ENCODE measurements at places on chromosomes 4 and X.
A peak's percentile ranks its signal among the peaks of the same experiment; 100 is the strongest.

- DNase-seq = no peak
Observed at GRCh38 chrX:154968353-154968752, 54.2 kb downstream of the F8 start.

DNA sequence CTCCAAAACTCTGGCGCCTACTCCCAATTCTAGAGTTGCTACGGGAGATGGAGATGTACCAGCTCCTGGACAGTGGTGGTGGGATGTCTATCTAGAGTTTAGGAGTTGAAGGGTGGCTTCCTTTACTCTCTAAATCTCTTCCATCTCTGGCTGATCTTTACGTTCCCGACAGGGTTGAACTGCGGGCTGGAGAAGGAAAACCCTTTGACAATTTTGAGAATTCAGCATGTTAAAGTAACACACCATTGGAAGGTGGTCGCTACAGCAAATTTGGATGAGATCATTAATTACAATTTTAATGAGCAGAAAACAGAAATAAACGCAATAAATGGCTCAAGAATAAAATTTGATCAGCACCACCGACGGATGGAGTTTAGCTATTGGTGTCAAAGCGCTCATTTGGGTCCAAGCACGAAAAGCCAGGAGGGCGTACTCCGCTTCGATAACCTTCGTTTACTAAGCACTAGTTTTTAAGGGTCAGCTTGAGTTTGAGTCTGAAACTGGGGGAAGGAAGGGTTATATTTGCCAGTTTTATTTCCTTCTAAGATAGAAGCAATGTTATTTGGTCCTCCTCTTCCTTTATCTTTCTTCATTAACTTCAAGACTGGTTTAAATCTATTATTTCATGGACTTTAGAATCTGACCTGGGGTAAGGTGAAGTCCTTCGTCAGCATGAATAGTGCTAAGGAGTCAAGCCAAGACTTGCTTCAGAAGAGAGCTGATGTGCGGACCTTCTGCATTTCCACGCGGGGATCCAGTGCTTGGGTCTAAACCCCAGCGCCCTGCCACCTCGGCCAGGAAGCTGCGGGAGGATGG, 1.5 kb upstream of the NKX6-1 start:
- DNase-seq = peak; percentile 53

DNA sequence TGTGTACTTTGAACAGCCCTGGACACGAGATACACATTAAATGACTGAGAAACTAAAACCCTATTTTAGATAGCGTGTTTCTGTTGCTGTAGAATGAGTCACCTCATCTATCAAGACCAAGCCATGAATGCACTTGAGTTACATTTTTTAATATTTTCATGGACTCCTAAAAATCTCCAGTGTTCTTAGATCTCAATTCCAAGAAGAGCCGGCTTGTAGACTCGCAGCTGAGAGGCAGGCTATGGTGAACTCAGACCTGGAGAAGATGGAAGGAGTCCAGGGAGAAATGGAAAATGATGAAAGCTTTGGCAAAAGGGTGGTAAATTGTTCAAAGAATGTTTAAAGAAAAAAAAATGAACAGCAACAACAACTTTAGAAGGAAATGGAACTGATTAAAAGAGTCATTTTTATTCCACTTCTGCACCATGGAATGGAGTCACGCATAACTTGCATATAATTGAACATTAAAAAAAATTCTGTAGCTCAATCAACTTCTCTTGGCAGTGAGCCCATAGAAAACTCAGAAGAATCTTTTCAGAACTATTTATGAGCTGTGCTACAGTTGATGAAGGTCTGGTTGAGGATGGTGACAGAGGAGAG, 129.8 kb downstream of the MXRA5 start:
- DNase-seq = no peak

DNA sequence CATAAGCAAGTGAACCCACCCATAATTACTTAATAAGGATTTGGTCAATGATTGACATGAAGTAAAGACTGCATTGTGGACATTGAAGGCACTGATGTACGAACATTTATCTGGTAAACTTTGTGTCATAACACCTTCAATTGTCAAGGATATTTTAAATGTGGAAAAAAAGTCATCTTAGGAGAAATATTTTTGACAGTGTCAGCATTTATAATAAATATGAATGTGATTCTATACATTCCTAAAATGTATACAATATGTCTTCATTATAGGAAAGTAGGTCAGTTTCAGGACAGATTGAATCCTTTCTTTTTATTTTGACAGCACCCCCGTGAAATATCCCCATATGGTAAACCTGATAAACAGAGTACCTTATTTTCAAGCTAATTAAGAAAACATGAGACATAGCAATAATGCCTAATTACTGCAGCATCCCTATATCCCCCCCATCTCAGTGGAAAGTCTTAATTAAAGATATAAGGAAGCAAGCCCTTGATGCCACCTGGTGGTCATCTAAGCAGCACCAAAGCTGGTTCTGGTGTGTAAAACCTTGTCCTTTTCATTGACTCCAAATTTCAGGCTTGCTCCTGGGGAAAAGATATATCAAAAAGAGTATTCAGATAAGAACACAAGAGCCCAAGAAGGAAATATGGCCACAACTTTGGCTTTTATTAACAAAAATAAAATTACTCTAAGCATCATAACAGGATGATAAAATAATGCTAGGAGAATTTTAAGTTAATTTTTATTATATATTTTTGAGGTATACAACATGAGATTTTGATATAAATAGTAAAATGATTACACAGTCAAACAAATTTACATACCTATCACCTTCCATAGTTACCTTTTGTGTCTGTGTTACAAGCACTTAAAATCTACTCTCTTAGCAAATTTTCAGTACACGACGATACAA, 379.7 kb downstream of the TLL1 start:
- no peak for DNase-seq

GRCh38 chr4:144711700-144712456, 65.9 kb downstream of the HHIP start:
- DNase-seq = no peak

DNA sequence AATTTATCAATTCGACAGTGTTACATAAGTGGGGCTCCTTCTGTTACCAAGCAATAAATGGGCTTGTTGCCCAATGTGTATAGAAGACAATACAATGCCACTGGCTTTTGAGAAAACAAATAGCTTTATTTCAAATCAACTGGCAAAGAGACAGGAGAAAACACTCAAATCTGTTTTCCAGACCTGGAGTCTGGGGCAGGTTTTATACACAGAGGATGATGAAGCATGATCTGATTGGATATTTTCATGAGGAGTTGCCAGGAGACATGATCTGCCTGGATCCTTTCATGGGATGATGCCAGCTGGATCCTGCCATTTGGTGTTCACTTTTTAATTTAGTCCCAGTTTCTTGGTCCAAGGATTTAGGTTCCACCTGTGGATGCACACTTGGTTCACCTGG, 287.9 kb downstream of the CXXC4 start:
- no peak for DNase-seq

DNA sequence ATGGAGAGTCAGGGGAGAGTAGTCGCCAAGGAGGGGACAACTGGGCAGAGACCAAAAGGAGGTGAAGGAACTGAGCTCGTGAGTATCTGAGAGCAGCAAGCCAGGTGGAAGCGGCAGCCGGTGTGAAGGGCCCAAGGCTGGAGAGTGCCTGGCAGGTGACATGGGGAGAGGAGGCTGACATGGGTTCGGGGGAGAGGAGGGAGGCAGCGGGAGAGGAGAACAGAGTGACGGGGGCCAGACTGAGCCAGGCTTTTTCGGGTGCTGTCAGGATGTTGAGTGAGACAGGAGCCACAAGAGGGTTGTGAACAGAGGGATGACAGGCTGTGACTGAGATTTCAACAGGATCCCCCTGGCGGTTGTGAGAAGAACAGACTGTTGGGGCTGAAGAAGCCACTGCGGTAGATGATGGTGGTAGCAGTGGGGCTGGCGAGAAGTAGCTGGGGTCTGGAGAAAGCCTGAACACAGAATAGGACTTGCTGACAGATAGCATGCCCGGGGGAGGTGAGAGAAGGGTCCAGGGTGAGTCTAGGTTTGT, 5.7 kb downstream of the ELK1 start:
- DNase-seq = no peak

- DNase-seq = no peak
Observed at GRCh38 chr4:101221294-101221693, 126.0 kb downstream of the PPP3CA start.

DNA sequence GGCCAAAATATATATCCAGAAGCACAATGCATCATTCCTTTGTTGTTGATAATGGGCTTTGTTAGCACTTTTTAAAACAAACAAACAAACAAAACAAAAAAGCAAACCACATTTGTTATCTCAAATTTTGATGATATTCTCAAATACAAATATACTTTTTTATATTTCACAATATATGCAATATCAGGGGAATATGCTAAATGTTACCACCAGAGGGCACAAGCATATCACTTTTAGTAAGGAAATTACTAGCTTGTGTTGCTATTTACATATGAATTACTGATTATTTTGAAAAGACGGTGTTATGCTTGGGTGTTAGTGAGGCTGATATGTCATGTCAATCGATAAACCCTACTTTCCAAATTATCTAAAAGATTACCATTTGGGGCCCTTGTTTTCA, 29.1 kb downstream of the RIPPLY1 start:
- DNase-seq = no peak

DNA sequence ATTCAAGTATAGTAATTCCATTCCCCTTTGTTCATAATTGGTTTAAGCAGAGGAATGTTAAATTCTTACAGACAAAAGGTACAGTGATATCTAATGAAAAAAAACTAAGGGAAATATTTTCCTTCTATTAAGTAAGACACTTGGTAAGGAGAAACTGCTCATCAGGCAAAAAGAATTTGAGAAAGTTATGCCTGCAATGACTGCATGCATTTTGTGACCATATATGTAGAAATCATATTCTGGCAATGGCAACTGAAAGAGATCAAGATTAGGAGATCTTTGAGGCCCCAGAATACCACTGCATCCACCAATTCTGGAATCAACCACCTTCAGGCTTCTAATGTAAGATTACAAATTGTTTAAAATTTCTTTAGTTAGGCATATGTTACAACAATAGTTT, 364.8 kb downstream of the PCDH10 start:
- DNase-seq = no peak

DNA sequence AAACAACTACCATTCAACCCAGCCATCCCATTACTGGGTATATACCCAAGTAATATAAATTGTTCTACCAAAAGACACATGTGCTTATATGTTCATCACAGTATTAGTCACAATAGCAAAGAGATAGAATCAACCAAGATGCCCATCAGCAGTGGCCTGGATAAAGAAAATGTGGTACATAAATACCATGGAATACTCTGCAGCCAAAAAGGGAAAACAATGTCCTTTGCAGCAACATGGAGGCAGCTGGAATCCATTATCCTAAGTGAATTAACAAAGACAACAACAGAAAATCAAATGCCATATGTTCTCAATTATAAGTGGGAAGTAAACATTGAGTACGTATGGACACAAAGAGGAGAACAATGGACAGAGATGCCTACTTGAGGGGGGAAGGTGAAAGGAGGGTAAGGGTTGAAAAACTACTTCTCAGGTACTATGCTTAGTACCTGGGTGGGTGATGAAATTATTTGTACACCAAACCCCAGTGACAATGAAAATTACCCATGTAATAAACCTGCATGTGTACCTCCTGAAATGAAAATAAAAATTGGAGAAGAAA, 632.1 kb upstream of the AADAT start:
- no peak for DNase-seq

DNA sequence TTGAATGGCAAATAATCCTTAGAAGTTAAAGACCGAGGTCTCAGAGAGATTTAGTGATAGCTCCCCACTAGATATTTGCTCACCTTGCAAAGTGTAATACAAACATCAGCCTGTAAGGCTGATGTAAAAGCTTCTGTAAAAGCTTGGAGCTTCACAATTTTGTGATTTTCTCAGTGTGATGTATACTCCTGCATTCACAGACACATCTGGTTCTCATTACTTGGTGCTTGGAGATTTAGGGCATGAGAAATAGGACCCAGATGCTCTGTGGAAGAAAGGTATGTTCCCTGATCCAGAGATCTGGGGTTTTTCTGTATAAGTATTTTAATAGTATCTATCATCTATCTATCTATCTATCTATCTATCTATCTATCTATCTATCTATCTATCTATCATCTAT, 1664.3 kb downstream of the C4orf33 start:
- DNase-seq = no peak

DNA sequence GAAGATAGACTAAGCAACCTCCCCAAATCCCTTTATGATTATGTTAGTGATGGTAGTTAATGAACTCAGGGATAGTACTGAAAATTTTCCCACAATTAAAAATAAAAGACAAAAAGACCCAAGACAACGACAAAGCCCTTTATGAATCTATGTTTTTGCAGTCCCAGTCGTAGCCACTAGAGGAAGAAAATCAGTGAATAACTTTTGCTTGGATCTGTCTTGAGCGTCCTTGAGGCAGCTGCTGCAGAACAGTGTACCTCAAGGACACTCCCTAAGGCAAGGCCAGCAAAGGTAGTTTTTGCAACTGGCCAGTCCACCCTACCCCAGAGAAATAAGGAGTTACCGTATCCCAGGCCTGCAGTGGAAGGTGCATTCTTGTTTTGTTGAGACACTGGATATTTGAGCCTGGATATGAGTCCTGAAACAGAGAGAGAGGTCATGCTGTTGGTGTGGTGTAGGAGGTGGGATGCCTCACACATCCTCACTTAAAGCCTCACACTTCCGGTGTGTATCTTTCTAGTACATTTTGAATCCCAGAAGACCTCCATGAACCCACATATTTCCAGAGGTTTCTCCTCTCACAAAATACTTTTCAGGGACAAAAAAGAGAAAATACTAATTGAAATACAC, 8.7 kb upstream of the TIMM8A start:
- DNase-seq = no peak

- DNase-seq = no peak
Observed at GRCh38 chr4:10256203-10256602, 139.6 kb upstream of the WDR1 start.

GRCh38 chrX:40663880-40664630, 16.7 kb upstream of the CXorf38 start:
- no peak for DNase-seq

DNA sequence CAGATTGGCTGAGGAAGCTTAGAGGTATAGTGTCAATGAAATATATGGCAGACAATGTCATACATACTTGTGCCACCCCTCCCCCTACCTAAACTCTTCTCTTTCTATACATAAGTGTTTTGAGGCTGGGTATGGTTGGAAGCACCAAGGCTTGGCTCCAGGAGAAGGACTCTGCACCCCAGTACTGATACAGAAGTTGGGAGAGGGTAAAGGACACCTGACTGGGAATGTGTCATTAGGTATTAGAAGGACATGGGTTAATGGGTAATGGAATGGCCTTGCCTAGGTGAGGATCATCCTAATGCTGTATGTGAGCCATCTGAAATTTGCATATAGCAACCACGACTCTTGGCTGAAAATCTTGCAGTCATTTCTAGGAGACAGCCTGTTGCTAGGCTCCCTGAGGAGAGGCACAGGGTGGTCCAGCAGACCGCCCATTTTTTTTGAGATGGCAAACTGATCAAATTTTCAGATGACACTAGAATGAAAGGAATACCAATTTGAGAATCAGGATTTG, 26.8 kb upstream of the AP1S2 start:
- no peak for DNase-seq

GRCh38 chrX:67697452-67697851, 153.6 kb downstream of the AR start:
- DNase-seq = no peak

DNA sequence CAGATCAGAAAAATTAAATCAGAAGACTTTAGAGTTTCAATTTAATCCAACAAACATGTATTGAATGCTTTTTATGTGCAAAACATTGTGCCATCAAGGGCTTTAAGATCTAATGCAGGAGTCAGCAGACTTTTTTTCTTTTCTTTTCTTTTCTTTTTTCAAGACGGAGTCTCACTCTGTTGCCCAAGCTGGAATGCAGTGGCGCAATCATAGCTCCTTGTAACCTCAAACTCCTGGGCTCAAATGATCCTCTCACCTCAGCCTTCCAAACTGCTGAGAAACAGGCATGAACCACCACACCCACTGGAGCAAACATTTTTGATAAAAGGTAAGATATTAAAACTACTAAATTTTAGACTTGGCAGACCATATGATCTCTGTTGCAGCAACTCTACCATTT, 24.6 kb upstream of the LRBA start:
- DNase-seq = no peak

All from spinal cord (tissue), 10 donors.